ENCODE measurements at places on chromosomes 11 and 22.

DNA sequence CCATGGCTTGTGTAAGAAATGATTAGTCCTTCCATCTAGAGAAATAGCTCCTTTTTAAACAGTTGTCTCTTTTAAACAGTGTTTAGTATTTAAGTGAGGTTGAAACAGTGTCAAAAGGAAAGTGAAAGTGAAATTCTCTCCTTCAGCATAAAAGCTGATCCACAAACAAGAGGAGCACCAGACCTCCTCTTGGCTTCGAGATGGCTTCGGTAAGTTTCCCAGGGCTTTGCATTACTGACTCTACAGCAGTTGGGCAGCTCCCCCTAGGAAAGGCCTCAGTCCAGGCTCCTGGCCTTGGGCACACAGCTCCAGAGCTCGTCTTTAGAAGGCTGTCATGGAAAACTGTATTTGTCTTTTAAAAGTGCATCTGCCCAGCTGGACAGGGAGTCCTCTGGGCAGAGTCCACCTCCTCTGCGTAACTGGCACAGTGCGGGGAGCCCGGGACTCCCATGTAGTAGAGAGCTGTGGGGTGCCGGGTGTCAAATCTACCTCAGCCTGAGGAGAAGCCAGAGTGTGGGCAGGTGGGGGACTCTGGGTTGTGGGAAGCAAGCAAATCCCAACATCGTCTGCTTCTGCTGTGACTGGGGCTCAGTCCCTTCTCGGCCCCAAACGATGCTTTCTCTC lies at the start of gene PLAAT4:
Gene PLAAT4, plus strand, starts transcription at position 140 of the 624 bp plus-strand sequence. Its CDS starts 61 bp downstream, at position 201.
- peak; percentile 71 for DNase-seq

DNA sequence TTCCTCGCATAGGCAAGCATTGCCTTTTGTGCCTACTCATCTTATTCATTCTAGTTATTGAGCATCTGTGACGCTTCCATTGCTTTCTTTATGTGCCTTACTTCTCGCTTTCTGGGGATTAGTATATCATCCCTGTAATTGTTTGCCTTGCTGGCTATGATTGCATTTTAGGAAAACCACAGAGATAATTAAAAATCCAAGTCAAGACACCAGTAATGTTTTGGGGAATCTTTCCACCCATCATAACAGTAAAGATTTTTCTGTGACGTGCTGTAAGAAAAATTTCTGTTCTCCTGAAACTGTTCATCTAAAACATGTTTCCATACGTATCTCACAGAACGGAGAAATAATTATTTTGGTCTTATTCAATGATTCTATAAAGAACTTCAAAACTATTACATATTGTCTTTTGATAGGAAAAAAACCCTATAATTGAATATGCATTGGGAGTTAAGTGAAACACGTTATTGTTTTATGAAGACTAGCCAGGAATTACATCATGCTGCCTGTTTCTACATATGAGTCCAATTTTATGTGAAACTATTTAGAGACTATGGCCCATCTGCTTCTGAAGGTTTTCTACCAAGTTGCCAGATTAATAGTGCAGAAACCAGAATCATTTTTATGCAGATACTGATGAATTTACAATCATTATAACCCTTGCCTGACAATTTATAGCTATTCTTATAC lies 133.7 kb upstream of the FIBIN start:
- DNase-seq, result no peak

GRCh38 chr11:4184163-4184916 lies 89.7 kb downstream of the RRM1 start:
- DNase-seq, result no peak

DNA sequence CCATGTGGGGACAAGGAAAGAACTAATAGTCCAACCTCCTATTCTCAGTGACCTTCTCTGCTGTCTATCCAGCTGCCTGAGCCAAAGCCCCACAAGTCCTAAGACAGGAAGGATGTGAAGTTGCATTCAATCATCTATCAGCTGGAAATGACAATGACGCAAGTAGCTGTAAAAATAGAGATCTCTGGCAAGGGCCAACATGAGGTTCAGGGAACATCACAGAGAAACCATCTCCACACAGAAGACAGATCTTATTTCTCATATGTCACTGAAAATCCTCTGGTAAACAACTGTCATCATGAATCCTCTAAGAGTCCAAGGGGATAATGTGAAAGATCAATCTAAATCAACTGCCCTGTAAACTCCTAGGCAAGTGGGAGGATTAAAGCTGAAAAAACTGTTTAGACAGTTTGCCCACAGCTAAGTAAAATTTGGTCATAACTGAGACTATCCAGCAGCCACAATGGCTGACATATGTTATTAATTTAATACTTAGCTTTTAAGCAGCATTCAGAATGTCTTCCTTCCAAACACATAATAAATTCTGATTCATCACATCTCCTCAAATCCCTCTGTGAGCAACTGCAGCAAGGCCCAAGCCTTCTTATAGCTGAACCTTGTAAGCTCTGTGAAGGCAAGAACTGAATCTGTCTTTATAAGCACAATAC lies 52.1 kb downstream of the ALG9 start:
- peak; percentile 24 for DNase-seq

DNA sequence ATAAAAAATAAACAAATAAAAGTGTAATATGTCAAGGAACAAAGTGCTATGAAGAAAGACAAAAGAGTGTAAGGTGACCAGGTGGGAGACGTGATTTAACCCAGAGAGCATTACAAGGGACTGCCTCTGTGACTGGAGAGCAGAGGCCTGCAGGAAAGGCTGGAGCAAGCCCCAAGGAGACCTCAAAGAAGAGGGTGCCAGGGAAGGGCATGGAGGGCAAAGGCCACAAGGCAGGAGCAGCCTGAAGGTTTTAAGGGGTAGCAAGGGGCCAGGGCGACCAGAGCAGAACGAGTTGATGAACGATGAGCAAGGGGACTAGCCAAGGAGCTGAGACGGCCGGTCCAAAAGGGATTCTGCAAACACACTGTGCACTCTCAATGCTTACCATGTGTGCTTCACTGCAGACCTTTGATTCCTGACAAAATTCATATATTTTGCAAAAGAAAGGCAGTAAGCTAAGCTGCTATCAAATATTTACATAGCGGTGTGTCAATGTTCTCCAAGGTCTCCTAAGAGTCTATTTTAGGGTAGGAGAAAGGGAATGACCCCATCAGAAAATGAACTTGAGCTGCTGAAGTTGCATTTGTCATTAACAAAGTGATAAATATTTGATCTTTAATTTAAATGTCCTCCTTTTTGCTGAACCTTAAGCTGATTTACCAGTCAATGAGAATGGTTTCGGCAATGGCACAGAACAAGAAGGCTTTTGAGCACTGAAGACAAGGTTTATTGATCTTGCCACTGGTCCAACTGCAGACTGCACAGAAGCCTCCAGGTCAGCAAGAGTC lies 50.5 kb downstream of the SMCO4 start:
- DNase-seq, result no peak

DNA sequence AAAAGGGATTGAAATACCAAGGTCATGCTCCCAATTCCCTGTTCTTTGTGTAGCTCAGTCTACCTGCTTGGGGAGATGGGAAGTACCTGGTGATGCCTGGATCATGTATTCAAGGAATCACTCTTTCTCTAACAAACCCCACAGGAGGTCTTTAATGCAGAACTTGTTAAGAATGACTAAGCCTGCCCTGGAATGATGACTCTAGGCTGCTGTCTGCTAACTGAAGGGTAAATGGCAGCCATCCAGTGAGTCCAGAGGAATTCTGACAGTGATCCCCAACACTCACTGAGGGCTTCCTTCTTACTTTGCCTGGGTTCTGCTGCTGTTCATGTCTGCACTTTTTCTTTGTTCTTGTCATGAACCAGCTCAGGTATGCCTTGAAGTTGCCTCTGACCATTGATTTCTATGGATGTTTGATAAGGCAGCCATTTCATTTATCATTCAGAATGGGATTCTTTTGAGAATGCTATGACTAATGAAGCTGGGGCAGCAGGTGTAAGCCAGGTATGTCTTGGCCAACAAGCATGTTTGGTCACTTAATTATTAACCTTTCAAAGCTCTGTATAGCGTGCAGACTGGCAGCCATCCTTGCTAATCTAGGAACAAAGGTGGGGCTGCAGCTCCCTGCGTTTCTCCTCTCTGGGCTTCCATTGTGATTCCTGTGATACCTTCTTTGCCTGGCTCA lies 11.4 kb downstream of the PRSS23 start:
- no peak for DNase-seq

GRCh38 chr11:119486691-119487259 lies 63.8 kb upstream of the THY1 start:
- DNase-seq, result peak; percentile 10

DNA sequence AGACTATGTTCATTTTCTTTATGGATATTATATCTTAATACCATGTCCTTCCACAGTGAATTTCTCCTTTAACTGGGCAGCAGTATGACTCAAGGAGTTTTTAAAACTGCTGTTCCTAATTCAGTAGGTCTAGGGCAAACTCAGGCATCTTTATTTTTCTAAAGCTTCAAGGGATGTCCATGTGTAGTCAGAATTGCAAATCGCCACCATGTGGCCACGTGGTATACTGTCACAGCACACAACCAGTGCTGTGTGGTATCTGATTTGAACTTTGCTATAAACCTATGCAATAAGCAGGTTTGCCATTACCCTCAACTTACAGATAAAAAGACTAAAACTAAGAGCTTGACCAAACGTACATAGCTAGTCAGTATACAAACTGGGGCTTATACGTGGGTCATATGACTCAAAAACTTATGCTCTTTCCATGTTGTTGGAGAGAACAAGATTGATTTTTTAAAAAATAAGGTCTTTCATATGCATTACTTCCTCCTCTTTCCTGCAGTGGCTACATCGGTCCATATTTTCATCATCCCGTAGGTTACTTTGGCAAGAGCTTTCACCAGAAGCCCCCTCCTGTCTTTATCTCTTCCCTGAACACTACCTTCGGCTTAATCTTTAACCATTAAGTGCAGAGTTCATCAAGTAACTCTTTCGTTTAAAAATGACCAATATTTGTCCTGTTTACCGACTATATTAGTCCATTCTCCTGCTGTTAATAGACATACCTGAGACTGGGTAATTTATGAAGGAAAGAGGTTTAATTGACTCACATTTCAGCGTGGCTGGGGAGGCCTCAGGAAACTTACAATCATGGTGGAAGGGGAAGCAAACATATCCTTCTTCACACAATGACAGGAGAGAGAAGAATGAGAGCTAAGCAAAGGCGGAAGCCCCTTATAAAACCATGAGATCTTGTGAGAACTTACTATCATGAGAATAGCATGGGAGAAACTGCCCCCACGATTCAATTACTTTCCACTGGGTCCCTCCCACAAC lies 8.0 kb upstream of the HTATIP2 start:
- no peak for DNase-seq

- DNase-seq, result no peak
Measured at GRCh38 chr22:33260498-33260897, 202.3 kb upstream of the SYN3 start.

GRCh38 chr11:35330931-35331330 lies 88.4 kb downstream of the SLC1A2 start:
- DNase-seq, result no peak

DNA sequence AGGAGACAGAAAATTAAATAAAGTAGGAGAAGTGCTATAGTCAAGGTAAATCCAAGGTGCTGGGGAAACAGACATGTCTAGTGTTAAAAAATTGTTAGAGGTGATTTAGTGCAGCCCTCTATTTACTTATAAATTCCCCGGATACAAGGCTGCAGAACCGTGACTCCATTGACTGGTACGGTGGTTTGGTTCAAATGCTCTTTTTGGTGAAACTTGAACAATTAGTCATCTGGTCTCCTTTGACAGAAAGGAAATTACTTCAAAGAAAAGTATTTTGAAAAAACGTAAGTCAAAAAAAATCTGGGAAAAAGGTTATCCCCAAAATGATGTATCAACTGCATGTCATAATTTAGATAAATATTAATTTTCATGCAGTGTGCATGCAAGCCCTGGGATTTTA lies 399.2 kb downstream of the CNTN5 start:
- no peak for DNase-seq

GRCh38 chr22:31083377-31083768 lies 2.3 kb downstream of the SMTN start:
- DNase-seq, result peak; percentile 34

DNA sequence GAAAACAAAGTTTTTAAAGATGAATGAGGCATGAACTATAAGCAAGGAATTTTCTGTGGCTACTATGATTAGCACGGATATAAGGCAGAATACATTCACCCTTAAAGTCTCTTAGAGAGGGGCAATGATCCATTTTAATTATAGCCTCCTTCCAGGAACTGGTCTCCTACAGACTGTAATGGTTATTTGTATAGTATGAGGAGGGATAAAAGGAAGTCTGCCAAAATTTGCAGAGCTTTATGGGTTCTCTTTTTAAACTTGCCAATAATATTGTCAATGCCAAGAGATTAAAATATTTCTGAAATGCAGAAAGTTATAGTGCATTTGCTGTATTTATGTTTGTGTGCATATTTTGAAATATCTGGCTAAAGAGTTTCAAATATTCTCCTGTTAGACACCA lies 271.4 kb upstream of the LUZP2 start:
- no peak for DNase-seq

- no peak for DNase-seq
Measured at GRCh38 chr11:119188067-119188466, 2.8 kb downstream of the NHERF4 start.

- DNase-seq, result no peak
Measured at GRCh38 chr11:20980736-20981135, 311.4 kb downstream of the NELL1 start.

GRCh38 chr22:36910461-36910860 lies 3.0 kb upstream of the CSF2RB start:
- no peak for DNase-seq

DNA sequence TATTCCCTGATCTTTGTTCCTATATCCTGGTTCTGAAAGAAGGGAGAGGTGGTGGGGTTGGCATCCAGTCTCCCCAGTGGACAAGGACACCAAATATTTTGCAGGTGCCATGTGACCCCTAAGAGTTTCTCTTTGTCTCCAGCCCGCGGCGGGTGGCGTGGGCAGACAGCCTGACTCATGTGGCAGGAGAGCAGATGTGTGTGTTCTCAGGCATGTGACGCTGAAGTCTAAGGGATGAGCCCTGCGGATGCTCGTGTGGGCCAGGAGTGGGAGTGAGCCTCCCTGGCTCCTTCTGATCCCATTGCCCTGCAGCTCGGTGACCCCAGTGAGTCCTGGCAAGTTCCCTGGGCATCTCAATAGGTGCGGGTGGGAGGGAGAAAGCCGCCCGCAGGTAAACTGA lies 94.8 kb upstream of the TBCEL start:
- DNase-seq, result no peak

DNA sequence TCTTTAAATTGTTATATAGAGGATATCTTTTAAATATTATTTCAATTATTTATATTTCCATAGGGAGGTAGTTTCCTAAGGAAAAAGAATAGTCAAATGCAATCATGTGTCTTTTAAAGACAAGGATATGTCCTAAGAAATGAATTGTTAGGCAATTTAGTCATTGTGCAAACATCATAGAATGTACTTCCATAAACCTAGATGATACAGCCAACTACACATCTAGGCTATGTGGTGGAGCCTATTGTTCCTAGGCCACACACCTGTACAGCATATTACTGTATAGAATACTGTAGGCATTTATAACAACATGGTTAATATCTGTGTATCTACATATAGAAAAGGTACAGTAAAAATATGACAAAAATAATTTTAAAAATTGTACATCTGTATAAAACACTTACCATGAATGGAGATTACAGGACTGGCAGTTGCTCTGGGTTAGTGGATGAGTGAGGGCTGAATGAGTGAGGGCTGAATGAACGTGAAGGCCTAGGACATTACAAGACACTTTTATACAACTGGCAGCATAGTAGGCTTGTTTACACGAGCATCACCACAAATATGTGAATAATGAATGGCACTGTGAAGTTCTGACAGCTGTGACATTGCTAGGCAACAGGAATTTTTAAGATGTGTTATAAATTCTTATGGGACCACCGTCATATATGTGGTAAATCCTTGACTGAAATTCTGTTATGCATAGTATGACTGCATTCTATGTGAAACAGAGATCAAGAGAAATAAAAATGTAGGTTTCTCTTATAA lies 1879.0 kb upstream of the RAG2 start:
- no peak for DNase-seq

GRCh38 chr22:21624880-21625791 lies 4.7 kb downstream of the YDJC start:
- no peak for DNase-seq
